NCI-H1105 (cell line): ENCODE measurements at places on chromosomes 5 and 9.

- no peak for DNase-seq
Observed at GRCh38 chr5:35815089-35815936, 41.4 kb upstream of the IL7R start.

DNA sequence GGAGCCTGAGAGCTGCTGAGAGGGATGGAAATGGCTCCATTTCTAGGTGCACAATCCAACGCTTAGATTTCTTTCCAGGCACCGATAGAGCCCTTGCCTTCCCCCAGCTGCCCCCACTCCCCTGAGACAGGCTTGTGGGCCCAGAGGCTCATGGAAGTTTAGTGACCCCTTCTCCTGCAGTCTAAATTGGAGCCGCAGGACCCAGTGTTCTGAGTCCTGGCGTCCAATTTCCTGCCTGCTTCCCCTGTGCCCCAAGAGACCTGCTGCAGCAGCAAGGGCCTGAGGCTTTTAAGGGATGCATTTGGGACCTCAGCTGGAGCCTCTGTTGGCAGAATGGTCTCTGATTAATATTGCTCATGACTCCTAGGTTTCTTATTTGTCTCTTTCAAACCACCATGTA, 61.7 kb downstream of the RGS3 start:
- no peak for DNase-seq

DNA sequence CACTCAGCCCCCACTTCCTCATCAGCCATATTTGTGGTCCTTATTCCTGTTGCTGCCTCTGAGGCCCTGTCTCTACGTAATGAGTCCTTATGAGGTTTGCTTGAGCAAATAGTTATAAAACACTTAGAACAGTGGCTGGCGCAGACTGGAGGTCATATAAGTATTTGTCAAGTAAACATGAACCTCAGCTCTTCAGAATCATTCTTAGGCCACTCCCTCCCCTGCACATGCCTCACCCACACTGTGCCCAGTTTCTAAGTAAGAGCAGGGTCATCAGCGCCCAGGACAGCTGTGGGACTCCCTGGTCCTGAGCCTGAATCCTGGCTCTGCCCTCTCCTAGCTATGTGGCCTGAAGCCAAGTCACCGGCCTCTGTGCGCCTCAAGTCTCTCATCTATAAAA, 4.0 kb downstream of the ST6GALNAC4 start:
- no peak for DNase-seq

DNA sequence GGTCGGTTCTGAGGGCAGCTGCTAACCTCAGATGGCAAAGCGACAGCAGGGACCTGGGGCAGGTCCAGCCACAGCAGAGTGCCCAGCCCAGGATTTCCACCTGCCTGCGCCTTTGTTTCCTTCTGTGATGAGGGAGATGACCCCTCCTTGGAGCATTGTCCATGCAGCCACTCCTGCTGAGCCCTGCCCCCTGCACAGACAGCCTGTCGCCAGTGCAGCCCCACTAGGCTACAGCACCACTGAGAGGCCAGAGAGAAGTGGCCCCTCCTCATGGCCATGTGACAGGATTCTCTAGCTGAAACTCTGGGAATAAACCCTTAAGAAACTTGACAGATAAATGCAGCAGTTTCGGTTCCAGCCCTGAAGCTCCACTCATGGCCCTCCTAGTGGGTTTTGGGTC, 10.5 kb upstream of the MRNIP start:
- no peak for DNase-seq

DNA sequence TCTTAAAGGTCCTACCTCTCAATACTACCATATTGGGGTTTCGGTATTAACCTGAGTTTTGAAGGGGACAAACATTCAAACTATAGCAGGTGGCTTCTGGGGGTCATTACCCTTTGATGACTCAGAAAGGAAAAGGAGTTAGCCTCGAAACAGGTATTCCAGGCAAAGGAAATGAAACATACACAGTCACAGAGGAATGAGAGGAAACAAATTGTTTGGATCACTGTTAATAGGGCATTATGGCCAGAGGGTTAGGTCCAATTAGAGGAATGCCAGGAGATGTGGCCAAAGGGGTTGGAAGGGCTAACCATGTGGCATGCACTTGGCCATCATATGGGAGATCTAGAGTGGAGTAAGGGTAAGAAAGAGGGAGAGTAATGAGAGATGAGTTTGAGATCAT, 23.9 kb upstream of the NIM1K start:
- DNase-seq: no peak

DNA sequence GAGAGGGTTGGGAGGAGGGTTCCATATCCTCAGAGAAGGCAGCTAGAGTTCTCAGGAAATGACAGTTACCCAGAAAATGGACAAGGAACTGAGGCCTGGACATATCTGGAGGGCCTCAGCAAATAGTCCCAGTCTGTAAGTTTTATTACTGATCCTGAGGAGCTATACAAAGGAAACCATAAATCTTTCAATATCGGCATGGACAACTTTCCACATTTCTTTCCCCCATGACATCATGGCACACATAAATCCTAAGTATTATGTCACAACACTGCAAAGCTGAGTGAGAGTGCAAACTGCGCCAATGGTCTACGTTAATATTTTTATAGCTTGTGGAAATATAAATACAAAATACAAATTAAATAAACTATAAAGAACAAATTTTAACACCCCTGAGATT, 1356.2 kb upstream of the C9orf72 start:
- no peak for DNase-seq

GRCh38 chr5:36357391-36357975, 55.8 kb upstream of the RANBP3L start:
- no peak for DNase-seq

- no peak for DNase-seq
Observed at GRCh38 chr5:98206566-98206965, 566.9 kb upstream of the RGMB start.

- peak; percentile 18 for DNase-seq
Observed at GRCh38 chr9:79572608-79573411, 1.0 kb downstream of the TLE4 start.

DNA sequence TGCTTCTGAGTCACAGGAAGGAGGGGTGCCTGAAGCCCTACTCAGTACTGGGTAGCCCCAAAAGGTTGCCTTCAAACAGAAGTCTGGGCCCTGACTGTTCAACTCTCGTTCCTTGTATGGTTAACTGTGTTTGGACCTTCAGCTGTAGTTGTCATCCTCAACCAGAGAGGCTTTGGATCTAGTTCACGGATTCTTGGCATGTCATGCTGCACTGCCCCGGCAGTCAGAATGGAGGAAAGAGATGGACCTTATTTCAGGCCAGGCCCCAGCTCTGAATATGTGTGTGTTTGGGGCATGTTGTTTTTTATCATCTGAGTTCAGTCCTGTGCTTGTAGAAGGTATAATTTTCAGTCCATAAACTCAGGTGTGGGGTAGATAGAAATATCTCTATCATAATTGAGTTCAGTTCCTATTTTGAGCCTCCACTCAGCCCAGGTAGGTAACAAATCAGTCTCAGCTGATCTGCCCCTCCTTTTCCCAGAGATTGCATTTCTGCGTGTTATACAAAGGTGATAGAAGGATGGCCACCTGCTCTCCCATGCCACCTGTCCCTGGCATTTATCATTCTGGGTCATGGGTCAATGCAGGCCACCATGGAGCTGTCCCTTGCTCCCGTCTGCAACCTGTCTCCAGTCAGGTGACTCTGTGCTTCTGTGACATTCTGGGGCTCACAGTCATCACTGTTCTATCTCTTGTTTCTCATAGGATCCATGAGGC, 127.5 kb upstream of the CPEB4 start:
- DNase-seq: no peak

DNA sequence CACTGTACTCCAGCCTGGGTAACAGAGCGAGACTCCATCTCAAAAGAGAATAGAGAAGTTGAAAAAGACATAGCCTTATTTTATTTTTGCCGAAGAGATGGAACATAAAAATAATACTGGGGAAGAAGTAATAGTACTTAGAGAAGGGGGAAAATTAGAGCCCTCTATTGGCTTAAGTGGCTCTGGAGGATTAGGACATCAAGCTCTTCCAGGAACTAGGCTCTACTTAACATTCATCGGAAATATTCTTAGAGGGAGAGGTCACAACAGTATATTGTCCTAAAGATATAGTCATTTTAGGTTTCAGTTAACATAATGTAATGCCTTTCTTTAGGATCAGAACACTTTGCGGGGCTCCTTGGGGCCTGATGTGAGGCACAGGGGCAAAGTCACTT, 86.0 kb upstream of the PLPP1 start:
- DNase-seq: no peak

- DNase-seq: no peak
Observed at GRCh38 chr9:97440160-97440559, 28.3 kb downstream of the TDRD7 start.

DNA sequence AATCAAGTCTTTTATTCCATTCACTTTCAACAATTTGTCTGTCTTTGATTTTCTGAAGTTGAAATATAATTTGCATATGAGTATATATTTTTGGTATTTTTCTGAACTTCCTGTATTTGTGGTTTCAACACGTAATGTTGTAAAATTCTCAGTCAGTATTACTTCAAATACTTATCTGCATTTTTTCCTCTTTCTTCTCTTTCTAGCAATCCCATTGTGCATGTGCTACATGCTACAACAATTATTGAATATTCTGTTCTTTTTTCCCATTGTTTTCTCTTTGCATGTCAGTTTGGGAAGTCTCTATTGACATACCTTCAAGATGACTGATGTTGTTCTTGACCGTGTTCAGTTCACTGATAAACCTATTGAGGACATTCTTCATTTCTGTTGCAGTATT, 5.6 kb upstream of the ANKRD18A start:
- DNase-seq: no peak

DNA sequence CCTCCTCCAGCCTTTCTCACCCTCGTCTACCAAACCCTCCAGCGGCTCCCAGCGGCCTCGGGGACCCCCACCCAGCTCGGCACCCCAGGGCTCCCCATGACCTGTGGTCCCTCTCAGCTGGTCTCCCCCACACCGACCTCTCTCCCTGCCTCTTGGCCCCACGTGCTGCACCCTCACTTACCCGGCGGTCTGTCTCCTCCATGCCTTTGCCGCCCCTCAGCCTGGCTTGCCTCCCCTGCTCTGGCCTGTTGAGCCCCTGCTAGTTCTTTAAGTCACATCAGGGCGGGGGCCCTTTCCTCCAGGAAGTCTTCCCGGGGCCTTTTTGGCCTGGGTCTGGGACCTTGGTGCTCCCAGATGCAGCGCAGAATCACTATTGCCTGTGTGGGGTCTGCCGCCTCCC, 81.5 kb downstream of the LMX1B start:
- no peak for DNase-seq

DNA sequence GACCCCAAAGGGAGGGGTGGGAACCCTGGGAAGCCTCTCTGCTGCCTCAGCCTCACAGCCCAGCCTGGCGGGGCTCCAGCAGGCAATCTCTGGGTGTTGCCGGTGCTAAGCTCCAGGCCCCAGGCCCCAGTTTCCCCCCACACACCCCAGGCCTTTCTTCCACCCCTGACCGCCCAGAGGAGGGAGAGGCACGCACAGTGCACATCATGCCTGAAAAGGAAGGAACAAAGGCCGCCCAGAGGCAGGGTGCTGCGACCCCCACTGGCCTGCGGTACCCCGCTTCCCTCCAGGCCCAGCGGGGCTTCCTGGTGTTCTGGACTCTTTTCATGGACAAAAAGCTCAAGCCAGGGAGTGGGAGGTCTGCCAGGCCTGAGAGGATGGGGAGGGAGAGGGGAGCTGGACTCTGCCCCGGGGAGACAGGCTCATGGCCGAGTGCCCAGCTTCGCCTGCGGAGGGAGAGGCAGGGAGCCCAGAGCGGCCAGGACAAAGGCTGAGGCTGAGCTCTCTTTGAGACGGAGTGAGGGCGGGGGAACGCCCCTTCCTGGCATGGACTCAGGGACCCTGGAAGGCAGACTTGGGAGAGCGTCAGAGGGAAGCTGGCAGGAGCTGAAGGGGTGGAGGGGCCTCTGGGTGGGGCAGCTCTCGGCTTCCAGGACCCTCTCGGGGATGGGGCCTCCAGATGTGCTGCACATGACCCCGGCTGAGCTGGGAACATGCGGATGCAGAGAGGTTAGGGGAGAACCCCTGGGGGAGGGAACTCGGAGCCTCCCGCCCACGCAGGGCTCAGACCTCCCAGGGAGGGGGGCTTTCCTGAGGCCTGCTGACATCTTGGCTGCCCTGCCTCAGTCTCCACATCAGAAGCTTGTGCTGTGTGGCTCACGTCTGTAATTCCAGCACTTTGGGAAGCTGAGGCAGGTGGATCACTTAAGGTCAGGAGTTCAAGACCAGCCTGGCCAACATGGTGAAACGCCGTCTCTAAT, 1.8 kb upstream of the ENTPD2 start:
- DNase-seq: no peak

DNA sequence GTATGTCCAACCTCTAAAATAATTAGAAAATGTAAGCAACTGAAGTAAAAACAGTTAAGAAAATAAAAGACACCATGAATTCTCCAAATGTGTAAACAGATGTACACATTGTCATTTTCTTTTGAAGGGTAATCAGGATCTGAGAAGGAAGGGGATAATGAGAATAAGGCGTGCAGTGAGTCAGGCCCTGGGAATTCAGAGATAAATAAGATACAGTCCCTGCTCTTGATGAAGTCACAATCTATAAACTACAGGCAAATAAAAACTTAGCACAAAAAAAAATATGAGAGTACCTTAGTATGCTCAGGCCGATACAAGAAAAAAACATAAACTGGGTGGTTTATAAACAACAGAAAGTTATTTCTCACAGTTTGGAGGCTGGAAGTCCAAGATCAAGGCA, 315.3 kb downstream of the DNAH5 start:
- DNase-seq: no peak

DNA sequence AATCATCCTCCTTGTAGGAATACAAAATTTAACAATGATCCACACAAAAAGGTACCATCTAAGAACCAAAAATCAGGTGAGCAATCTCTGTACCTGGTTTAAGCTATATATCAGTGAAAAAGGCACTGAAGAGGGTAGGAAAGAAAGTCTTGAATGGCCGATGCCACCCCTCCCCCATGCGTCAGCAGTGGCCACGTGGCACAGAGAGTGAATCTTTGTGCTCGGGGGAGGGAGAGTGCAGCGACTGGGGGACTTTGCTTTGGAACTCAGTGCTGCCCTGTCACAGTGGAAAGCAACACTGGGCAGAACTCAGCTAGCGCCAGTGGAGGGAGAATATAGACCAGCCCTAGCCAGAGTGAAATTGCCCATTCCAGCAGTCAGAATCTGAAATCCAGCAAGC, 28.3 kb upstream of the PDE4D start:
- DNase-seq: no peak

DNA sequence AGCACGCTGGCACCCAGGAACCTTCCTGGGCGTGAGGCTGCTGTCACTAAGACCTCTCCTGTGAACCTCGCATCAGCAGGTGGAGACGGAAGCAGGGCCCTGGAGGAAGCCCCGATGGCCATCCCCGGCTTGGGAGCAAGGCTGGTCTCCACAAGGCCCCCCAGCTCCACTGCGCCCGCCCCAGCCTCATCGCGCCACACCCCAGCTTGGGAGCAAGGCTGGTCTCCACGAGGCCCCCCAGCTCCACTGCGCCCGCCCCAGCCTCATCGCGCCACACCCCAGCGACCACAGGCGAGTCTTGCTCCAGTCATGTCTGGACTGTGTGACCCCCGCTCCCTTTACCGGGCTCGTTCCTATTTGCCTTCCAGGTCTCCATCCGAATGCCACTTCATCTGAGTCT, 11.0 kb downstream of the QSOX2 start:
- DNase-seq: no peak

- no peak for DNase-seq
Observed at GRCh38 chr9:19375538-19375937, 4.5 kb downstream of the RPS6 start.
